Left cardiac atrium (tissue), 4 donors: ENCODE measurements at places on chromosomes 4 and X. TPM values are rescaled to one million over a fixed set of nuclear protein-coding genes. Genes with fewer than 3 reads are reported as not detected.

RENBP gene
- 14.7 TPM for total RNA-seq

CPE gene
- total RNA-seq, result 92.5 TPM

HHIP gene
- total RNA-seq, result 0.31 TPM

MYOZ2 gene
- 547 TPM for total RNA-seq

GAGE13 gene
- not detected for total RNA-seq

ANAPC10 gene
- 13.7 TPM for total RNA-seq

GPC4 gene
- total RNA-seq, result 6.4 TPM

MAGEC1 gene
- total RNA-seq, result not detected

NSDHL gene
- total RNA-seq, result 27.0 TPM

TMEM47 gene
- 28.3 TPM for total RNA-seq

DCLK2 gene
- total RNA-seq, result 9.9 TPM

MAOB gene
- total RNA-seq, result 98.1 TPM

WAS gene
- total RNA-seq, result 9.1 TPM

ACE2 gene
- 14.3 TPM for total RNA-seq

TLR10 gene
- not detected for total RNA-seq

DNA sequence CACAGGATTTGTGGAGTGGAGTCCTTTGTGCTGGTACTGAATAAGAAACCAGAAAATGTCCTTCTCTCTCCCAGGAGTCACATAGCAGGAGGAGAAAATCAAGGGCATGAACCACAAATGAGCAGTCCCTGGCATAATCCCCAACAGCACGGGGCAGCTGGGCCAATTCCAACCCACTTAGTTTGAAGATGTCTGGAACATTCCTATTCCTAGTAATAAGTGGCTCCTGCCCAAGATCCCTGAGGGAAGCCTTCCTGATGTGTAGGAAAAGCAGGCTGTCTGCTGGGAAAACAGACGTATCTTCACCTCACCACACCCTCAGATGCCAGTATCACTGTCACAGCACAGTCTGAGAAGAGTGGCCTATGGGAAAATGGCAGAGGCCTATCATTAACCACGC lies 182.8 kb upstream of the MAP3K15 start:
- peak; percentile 24 for DNase-seq

DNA sequence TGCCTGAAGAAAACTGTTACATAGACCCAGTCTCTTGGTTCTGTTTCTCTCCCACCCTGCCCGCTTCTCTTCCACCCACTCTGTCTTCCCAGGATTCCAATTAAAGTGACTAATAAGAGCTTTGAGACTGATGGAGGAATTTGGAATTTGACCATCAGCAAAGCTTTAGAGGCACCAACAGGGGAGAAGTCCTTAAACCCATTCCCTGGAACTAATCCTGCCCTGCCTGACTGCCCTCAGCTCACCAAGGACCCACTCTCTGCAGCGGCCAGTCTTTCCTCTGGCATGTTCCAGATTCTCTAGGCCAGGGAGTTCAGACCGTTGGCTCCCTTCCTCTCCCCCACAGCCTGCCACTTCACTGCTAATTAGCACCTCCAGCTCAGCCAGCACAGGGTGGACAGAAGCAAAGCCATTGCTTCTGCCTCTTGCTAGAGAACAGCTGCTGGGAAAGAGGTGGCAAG lies 23.9 kb downstream of the SCD5 start:
- DNase-seq, result no peak

DNA sequence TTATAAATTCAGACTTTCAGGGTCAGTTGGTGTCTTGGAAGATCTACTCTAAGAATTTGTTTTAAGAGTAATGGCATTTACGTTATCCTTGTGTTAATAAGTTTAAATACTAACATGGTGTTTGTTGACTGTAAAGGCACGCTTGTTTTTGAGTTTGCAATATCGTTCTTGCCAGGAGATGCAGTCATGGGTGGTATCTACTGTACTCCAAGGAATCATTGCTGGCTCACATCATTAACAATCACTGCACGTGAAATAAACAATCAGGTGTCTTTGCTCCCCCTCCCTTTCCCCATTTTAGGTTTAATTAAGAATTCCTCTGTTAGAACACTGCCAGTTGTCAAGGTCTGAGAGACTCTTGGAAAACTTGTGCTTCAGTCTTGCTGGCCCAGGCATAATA lies 1.6 kb downstream of the HHIP start:
- DNase-seq, result no peak

DNA sequence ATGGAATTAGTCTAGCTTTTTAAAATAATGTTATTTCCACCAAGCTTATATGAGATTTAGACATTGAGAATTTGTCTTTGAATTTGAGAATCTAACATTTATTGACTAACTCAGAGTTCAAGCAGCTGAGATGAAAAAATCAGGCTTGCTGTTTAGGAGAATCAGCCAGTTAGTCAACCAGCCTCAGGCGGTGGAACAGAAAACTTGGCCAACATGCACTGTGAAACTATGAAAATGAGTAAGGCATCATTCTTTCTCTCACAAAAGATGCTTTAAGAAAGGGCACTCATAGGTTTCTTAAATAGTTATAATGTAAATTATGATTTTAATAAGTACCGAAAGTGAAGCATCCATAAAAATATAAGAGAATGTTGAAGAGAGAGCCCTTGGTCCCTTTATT lies 84.2 kb downstream of the NFKB1 start:
- no peak for DNase-seq

DNA sequence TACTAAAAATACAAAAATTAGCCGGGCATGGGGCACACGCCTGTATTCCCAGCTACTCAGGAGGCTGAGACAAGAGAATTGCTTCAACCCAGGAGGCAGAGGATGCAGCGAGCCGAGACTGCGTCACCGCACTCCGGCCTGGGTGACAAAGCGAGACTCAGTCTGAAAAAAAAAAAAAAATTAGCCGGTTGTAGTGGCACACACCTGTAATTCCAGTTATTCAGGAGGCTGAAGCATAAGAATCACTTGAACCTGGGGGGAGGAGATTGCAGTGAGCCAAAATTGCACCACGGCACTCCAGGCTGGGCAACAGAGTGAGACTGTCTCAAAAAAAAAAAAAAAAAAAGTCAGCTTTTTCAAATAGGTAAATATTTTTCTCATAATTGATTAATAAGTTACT lies 71.9 kb downstream of the WDFY3 start:
- no peak for DNase-seq

DNA sequence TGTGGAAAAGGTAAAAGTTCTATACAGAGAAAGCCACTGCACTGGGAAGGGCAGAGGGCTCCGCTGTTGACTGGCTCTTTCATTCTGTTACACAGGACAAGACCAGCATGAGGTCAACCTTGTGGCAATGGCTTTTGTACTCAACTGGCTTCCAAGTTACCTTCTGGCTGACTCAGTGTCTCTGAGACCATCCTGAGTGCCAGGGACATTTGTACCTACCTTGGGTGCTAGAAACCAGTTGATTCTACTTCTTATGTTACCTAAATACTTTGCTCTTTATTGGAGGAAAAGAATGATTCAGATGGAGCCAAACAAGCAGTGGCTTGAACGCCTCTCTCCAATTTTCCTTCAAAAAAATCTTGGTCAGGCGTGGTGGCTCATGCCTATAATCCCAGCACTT lies 123.2 kb downstream of the RBM47 start:
- no peak for DNase-seq

DNA sequence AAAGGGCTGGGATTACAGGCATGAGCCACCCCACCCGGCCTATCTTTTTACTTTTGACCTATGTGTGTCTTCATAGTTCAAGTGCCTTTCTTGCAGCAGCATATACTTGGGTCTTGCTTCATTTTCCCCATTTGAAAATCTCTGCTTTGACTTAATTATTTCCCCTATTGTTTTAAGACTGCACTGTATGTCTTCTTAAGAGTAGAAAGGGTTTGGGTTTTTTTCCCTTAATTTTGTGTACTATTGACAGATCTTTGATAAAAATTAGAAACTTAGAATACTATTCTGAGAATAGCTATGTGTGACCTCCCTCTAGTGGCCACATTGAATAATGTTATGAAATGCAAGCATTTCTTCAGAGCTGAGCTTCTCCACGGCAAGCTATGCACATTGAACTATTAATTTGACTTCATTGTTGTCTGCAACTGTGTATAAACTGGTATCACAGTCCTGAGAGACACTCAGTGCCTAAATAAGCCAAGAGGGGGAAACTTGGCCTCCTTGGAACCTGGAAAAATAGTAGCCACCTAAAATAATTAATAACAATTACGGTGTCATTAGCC lies 8.7 kb upstream of the SLC25A4 start:
- no peak for DNase-seq

- DNase-seq, result no peak
Measured at GRCh38 chr4:116183241-116183640, 902.1 kb downstream of the TRAM1L1 start.

- no peak for DNase-seq
Measured at GRCh38 chr4:183657564-183657963, 1.4 kb downstream of the RWDD4 start.

DNA sequence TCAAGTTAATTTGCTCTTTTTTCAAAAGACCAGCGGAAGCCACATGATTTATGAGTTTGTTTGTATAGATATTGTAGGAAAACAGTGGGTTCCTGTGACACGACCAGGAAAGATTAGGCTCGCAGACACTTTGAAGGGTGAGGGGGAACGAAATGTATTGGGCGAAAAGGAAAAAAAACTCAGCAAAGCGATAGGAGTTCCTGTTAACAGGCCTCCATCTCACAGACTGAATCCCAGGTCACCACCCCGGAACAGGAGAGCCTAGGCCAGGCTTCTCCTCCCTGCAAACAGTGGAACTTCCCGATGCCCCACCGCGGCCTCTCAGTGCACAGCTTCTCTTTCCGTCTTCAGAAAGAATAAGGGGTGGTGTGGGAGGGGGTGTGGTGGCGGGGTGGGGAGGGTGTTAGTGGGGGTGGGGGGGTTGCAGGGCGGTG lies 181.8 kb upstream of the GPRIN3 start:
- DNase-seq, result peak; percentile 41

- no peak for DNase-seq
Measured at GRCh38 chr4:102042871-102043802, 252.6 kb downstream of the BANK1 start.

DNA sequence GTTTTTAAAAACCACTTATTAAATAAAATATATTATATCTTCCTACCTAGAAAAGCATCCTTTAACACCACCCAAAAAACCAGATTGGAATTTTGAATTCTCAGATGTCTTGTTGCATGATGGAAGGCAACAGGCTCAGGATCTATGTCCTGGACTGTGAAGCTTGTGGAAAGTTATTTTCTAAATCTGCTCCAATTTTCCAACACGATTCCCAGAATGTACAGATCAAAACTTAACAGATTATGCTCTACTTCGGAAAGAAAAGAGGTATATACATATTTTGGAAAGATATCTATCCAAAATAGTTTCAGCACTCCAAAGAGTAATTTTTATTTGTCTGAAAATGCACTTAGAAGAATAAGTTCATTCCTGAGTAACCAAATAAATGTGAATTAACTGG lies 291.7 kb upstream of the EMCN start:
- DNase-seq, result no peak

DNA sequence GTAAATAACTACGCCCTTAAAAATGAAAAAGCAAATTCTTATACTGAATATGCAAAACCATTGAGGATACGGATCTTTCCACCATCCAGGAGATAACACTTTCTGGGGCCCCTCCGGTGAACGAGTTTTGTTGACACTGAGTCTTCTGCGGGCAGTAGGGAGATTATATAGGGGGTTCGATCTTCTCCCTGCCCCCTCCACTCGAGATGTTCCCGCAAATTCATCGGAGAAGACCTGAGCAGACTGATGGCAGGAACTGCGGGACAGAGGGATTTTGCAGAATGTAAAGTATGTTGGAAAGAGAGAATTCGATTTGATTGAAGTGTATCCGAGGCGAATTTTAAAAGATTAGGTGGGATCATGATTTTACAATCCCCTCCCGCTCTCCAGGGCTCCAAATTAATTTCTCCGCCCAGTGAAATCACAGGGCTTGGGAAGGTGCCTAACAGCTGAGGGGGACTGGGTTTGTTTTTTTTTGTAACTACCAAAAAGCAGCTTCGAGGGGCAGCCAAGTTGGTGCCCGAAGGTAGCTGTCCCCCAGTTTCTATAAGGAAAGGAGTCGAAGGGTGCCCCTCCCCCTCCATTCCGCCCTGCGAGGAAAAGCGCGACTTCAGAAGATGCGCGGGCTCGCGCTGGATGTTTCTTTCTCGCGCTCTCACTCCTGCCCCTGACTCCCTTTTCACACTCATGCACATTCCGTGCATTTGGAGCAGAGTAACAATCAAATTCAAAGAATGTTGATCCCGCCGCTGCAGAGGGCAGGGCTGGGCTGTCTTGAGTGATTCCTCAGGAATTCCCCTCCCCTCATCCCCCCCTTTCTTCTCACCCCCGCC lies 1.2 kb downstream of the TMEM255A start:
- DNase-seq, result no peak

GRCh38 chr4:95500361-95500760 lies 48.4 kb downstream of the UNC5C start:
- DNase-seq, result no peak

DNA sequence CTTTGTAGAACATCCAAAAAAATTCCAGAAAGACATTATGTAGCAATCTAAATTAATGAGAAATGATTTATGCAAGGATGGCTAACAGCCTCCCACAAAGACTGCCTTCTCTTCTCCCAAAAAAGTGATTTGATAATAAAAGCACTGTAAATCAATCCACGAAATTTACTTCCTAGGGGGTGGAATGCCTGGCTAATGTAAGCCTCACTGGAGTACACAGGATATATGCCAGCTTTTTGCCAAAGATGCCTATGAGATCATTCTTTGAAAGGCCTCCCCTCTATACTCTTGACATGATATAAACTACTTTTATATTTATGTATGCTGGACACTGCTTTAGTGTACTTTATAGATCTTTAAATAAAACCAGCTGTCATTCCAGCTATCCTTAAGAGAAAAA lies 211.1 kb downstream of the ADAMTS3 start:
- DNase-seq, result no peak

DNA sequence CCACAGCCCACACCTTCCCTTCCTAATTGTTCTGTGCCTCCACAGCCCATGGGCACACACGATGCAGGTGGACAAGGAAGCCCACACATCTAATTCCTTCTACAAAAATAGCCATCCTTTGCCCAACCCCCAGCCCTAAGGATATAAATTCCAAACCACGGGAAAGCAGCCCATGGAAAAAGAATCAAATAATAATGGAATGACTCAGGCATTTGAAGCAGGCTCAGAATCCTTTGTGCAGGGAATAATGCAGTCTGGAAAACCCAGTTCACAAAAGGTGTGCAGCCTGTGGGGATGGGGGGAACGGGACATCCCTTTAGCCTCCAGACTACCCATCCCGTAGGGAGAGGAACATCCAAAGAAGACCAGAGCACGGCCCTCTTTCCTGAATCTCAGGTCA lies 342.3 kb upstream of the GALNT7 start:
- no peak for DNase-seq

DNA sequence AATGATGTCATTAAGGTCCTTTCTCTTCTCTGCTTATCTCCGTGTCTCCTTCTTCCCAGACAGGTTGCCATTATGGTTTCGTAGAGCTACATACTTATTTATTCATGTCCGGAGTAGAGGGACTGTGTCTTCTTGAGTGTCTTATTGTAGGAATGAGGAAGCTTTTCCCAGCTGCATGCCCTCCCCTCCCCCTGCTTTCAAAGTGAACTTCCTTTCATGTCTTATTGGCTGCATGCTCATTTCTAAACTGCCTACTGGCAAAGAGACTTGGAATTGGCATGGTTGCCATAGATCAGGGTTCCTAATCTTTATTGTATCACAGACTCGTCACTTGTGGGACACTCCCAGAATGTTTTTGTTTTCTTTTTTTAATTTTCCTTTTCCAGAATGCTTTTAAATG lies 15.4 kb downstream of the VAMP7 start:
- no peak for DNase-seq

- DNase-seq, result no peak
Measured at GRCh38 chr4:7128644-7129043, 60.8 kb upstream of the GRPEL1 start.
